ENCODE measurements at places on chromosomes 2 and 18.

DNA sequence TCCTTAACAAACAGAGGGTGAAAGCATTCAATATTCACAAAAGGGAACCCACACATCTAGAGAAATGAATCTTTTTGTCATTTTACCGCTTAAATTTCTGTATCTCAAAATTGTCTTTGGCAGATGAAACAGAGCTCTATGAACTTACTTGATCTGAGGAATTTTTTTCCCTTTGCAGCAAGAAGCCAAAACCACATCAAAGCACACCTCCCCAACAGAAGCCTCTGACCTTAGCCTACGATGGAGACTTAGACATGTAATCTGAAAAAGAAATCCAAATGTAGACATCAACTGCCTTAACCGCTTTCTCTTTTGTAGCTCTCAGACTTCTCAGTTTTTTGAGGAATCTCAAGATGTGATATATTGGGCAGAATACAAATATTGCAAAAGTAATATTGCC, 287.9 kb upstream of the HNMT start:
- no peak for DNase-seq

- no peak for DNase-seq
Measured at GRCh38 chr18:22297008-22297407, 120.7 kb downstream of the CTAGE1 start.

- DNase-seq: no peak
Measured at GRCh38 chr2:241269707-241270520, 45.6 kb downstream of the HDLBP start.

DNA sequence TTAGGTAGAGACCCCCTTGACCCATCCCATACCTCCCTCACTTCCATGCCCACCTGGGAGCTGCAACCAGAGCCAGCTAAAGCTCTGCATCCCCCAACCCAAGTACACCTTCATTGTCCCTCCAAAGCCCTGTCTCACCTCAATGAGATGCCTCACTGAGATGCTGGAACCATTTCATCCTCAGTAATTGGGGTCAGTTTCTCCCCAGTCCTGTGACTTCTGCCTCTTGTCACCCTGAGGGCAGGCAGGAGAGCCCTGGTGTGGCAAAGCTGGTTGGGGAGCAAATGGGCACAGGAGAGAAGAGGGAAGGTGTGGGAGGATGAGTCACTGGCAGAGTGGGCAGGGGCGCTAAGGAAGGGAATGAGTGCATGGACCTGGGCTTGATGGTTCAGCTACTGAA, 27.9 kb upstream of the NT5DC4 start:
- DNase-seq: no peak

DNA sequence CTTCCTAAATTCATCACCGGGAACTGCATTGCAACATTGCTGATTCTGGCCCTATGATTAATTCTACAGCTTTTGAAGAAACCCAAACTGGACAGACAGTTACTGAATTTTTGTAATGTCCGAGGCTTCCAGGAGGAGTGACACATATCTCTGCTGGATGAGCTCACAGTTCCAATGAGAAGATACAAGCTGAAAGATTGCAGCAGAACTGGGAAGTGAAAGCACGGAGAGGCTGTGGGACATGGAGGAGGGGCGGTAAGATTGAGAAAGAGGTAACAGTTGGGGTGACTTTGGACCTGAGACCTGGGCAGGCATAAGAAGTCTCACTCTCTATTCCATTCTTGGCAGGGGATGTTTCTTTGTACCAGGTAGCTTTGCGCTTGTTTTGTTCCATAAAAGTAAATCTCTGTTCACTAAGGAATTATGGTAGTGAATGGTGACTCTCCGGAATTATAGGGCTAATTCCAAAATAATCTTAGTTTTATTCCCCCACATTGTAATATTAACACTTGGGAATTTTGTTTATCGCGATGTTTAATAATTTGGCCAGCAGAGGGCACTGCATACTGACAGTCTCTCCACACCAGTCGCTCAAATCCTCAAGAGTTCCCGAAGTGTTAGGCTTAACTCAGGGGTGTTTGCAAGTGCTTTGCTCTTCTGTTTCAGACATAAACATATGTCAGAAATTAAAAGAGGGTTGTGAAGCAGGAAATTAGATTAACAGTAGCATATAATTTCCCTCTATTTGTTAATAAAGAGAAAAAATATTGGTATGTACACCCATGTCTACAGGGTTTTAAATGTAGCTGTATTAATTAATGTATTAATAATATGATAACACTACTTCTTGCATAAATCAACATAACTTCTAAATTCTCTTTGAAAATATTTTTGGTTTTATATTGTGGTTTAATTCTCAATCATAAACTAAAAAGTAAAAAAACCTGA, 201.4 kb downstream of the SOCS6 start:
- DNase-seq: peak; percentile 43

DNA sequence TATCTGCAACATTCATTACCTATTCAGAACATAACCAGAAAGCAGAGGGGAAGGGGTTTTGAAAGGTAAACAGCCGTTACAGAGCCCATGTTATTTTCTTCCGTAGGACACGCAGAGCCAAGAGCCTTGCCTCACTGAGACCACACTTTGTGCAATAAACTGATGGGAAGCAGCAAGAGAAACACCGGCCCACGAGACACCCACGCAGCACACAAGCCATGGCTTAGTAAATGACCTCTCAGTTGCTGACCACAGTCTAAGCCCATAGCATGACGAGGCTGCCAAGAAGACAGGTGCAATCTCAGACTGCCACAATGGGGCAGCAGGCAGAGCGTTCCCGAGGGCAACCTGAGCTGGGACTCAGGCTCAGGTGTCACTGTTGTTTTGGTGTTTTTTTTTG, 59.6 kb downstream of the CABYR start:
- DNase-seq: no peak

GRCh38 chr2:197191940-197192322, 118.6 kb downstream of the ANKRD44 start:
- no peak for DNase-seq

GRCh38 chr2:158500333-158500732, 43.6 kb downstream of the PKP4 start:
- no peak for DNase-seq

- DNase-seq: no peak
Measured at GRCh38 chr2:191243154-191243553, 2.0 kb upstream of the MYO1B start.

DNA sequence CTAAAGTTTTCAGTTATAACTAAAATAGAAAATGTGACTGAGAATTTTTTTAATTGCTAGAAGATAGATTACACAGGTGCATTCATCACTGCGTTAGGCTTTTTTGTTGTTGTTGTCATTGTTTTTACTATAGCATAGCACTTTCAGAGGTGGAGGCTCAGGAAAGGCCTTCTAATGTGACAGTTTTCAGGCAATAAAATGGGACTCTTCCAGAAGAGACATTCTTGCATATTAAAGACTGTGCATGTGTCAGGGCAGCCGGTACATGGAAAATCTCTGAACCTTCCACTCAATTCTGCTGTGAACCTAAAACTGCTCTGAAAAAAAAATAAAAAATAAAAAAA, 175.2 kb downstream of the METTL4 start:
- DNase-seq: no peak

DNA sequence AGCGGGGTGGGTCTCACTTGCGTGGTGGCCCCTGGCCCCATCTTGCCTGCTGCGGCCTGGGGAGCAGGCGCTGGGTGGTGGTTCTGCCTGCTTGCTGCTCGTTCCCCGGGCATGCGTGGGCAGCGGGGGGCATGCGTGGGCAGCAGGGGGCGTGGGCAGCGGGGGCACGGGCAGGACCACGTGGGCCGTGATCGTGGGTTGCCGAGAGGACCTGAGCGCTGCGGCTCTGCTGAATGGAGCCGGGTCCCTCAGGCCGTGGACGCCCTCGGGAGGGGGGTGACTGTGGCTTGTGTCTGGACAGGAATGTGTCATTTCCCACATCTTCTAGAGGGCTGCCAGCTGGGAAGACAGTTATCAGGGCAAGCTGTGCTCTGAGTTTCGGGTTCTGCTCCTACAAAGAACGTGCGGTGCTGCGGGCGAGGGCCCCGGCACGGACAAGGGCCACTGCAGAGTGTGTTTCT, 8.3 kb upstream of the GAL3ST2 start:
- no peak for DNase-seq

GRCh38 chr2:228377533-228377932, 196.0 kb upstream of the SPHKAP start:
- DNase-seq: no peak

GRCh38 chr18:38948436-38948835, 1382.8 kb upstream of the CELF4 start:
- DNase-seq: no peak

DNA sequence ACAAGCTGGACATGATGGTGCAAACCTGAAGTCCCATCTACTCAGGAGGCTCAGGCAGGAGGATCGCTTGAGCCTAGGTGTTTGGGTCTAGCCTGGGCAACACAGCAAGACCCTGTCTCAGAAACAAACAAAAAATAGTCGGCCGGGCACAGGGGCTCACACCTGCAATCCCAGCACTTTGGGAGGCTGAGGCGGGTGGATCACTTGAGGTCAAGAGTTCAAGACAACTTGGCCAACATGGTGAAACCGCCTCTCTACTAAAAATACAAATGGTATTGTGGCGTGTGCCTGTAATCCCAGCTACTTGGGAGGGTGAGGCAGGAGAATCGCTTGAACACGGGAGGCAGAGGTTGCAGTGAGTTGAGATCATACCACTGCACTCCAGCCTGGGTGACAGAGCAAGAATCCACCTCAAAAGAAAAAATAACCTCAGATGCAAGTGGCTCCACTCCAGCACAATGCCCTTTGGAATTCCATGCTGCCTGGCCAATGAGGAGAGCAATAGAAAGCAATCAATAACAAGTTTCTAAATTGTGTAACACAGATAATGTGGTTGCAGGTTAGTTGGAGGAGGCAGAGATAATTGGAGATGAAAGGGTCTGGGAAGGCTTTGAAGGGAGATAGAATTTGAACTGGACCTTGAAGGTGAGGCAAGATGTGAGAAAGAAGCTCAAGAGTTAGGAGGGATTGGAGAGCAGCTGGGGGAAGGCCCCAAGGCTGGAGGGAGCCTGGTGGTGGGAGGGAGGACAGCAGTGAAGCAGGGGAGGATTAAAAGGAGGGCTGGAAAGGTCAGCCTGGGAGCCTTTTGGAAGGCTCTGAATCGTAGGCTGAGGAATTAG, 6.0 kb downstream of the TTC31 start:
- DNase-seq: no peak

- no peak for DNase-seq
Measured at GRCh38 chr2:131055169-131056065, 37.8 kb downstream of the FAM168B start.

DNA sequence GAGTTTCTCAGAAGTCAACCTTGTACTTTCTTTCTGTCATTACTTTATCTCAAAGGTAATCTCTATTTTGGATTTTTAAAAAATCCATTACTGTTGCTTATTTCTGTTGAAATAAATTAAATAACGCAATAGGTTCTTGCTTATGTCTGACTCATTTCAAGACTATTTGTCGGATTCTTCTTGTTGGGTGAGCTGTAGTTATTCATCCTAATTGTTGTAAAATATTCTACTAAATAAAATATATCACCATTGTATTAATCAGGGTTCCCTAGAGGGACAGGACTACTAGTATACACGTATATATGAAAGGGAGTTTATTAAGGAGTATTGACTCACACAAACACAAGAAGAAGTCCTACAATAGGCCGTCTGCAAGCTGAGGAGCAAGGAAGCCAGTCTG, 403.9 kb upstream of the CYRIA start:
- no peak for DNase-seq

GRCh38 chr2:227973241-227973640, 101.8 kb downstream of the DAW1 start:
- peak; percentile 28 for DNase-seq

DNA sequence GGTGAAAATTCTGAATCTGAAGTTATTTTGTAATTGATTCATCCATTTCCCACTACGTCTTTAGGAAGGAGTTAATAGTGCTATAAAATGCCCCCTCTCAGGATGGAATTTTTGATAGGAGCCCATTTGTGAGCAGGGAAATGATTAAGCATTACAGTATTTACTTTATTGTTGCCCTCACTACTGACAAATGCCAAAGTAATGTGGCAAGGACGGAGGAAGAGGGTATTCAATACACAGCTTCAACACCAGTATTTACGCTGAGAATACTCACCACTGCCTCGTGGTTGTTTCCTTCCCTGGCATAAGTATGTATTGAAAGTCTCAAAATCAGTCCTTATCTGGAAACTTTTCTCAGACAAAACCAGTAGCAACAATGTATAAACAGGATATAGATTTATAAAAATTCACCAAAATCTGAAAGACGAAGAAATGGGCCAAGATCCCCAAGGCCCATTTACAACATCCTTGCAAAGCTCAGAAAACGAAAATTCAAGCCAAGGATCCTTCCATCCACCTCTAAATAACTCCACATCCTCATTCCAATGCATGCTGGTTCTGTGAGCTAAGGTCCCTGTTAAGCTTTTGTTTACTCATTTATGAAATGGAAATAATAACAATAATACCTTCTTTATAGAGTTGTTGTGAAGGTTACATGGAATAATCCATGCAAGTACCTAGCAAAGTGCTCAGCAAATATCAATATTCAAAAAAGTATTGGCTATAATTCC, 29.3 kb downstream of the FEZ2 start:
- no peak for DNase-seq

DNA sequence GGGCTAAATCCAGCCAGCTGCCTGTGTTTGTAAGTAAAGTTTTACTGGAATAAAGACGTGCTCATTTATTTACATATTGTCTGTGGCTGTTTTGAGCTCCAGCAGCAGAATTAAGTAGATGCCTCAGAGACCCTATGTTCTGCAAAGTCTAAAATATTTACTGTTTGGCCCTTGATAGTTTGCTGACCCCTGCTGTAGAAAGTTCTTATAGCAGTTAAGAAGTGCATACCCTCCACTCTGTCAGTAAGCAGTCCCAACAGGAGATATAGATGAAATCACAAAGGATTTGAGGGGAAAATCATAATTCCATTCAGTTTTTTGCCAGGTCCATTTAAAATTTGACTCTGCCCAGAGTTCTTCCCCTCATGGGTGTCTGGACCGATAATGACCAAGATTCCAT, 50.1 kb upstream of the ITM2C start:
- DNase-seq: no peak

DNA sequence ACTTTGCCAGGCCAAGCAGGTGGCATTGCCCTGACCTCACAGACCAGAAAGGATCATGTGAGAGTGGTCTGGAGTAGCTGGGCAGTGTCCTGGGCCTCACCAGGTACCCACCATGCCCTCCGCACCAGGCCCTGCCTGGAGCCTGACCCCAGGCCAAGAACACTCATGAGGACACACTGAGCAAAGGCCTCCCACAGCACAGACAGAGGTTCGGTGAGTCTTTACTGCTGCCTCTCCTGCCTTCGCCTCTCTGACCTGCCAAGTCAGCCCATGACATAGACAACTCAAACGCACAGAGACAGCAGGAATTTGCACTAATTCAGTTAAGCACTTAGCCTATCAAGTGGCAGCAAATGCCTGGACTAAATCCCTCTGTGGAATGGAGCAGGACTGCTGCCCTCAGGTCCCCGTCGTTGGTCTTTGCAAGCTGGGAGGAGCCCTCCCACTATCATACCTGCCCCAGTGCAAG, 62.5 kb downstream of the RHOB start:
- no peak for DNase-seq

DNA sequence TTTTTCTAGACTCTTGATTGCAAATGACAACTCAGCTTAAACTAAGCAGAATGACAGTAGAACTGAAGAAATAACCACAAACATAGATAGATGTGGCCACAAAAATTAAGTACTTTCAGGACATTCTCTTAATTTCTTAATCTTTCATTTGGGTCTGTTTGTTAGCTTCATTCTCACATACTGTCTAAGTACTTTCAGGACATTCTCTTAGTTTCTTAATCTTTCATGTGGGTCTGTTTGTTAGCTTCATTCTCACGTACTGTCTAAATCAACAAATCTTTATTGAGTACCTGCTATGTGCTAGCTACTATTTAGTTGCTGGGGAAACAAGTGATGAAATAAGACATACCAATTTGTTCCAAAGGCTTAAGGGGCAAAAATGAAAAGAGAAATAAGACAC, 35.1 kb downstream of the FAM117B start:
- no peak for DNase-seq

Data from NCI-H1417 (cell line).